ENCODE measurements at places on chromosomes 2 and 18.
A peak's percentile ranks its signal among the peaks of the same experiment; 100 is the strongest.

DNA sequence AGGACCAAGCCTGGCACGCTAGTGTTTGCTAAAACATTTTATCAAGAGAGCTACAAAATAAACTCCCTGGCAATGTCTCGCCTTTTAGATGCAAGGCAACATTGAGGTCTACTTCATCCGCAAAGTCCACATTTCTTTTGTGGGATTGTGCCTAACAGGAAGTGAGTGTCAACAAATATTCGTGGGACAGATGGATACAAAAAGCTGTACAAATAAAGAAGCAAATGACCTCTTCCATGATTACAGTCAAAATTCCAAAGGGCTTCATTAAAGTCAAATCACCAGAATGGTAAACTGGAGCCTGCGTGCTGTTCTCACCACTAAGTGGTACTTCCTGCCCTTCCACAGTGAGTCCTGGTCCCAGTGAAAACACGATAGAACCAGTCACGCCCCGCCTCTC, 40.4 kb downstream of the L3MBTL4 start:
- DNase-seq = peak; percentile 83

GRCh38 chr2:164839914-164840457, 1.6 kb downstream of the COBLL1 start:
- no peak for DNase-seq

- no peak for DNase-seq
These were observed 779 bp upstream of the LYPD6 start for GRCh38 chr2:149329489-149330126.

GRCh38 chr2:156697906-156698305, 261.7 kb downstream of the GPD2 start:
- DNase-seq = no peak

DNA sequence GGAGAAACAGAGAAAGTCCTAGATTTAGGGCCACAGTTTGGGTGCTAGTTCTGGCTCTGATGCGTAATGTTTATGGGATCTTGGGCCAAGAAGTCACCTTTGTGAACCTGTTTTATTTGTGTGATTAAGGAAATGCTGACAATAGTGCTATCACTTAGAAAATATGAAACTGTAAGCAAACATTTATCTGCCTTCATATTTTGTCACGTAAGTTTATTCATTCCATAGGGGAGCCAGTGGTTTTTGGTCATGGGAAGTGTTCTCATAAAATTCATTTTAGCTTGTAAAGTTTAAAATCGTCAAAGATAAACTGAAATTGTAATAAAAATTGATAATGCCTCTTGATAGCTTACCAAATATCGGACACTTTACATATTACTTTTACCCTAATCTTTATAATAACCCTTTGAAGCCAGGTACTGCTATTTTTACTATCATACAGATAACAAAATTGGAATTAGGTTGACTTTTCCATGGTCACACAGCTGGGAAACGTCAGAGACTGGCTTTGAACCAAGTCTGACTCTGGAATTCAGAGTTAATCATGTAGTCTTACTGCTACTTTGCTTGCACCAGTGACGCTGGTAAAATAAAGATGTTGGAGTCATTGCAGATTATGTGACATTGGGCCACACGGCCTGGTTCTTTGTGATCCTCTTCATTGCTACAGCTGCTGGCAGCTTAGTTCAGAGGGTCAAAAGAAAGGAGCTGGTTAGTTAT, 99.7 kb downstream of the ICA1L start:
- DNase-seq = no peak

DNA sequence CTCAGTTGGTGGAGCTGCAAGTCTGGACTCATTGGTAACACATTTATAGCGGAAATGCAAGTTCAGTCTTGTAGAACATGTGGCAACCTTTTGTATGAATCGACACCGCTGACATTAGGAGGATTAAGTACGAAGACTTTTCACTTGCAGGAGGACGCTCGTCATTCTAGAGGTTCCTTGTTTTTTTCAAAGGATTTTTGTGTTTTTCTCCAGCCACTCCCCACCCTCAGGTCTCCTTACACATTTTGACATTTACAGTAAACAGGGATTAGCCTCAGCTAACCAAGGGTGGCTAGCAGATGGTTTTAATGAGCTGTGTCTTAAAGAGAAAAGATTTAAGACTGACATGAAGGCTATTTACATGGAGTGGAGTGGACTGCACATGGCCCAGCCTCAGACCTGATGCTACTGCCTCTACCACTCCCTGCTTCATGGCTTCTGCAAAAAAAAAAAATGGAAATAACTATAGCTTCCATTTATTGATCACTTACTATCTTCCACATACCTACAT, 173.8 kb downstream of the TRIB2 start:
- DNase-seq = no peak

DNA sequence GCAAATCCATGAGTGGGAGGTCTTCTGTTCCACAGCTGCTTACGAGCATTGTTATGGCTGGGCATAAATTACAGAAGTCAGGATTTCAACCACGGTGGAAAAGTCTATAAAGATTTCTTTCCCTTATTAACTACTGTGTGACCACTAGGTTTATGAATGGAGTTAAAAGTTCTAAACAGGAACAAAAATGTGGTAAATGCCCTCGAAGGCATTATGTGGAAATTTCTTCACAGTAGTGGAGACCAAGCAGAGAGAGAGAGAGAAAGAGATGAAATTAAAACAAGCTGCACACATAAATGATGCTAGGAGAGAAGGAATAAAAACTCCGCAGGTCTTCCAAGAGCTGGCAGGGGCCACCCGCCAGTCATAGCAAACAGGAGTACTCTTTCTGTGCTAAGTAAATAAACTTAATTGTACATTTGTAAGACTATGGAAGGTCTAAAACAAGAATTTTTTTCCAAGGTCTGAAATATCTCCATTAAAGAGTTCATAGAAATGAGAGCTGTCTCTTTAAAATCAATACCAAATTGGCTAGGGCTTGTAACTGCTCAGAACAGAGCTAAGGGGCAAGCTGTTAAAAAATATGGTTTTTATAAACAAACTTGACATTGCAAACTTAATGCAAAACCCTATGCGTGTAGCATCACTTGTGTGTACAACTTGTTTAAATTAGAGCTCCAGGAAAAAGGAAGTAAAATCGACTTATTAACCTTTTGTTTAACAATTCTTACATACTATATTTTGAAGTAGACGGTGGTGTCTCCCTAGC, 438.2 kb downstream of the MEIS1 start:
- no peak for DNase-seq

DNA sequence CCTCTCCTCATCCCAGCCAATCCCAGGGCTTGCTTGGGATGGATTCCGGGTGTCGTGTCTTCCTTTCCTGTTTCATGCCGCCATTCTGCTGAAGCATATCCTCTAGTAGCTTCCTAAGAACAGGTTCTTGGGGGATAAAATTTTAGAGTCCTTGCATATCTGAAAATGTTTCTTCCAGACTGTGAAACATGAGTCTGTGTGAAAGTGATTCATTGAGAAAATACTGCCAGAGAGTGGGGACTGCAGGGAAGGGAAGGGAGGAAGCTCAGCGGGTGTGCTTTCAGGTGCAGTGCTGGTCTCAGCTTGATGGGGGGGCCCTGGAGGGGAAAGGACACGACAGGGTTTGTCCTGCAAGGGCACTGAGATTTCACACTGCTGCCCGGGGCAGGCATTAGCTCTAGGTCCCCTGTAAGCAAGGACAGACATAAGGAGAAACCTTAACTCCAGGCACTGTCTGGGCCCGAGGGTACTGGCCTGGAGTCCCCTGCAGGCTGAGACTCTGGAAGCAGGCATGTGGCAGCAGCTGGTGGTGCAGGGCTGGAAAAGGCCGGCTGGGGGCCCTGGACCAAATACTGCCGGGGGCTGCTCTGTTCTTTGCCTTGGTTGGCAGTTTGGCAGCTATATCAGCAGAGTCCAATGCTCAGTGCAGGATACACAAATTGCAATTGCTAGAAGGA, 97.6 kb upstream of the HS6ST1 start:
- no peak for DNase-seq

DNA sequence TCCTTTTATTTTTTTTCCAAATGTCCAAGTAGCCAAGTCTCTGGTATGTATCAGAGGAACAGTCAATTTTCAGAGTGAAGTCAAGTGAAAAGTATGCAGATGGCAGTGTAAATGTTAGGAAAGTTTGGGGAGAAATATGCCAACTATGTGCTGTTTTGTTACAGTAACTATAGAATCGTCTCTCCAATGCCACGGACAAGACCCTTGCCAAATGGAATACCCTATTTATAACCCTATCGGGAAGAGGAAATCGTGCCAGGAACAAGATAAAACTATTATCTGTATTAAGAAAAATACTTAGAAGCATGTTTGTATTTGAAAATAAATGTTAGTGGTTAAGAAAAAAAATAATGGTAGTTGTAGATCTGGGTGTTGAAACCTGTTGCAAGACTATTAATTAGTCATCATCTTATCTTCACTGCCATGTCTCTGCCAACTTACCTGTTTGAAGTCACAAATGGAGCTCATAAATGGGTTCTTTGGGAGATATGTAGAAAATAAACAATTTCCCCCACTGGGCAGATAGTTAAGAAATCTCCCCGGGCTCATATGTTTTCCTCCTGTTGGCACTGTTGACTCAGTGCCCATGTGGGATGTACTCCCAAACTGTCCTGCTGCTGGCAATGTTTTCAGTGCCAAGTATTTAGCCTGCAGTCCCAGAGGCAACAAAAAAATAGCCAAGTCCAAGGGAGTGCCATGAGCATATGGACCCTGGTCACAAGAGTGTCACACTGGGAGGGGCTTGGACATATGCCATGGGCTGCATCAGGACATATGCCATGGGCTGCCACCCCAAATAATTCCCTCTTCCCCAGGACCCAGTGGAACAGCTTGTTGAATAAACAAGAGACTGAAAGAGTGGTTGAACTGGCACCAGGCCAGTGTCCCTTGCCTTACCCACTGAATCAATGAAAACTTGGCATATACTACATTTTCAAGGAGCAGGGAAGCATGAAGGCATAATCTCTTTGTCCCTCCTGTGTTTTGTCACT, 366.9 kb downstream of the OSR1 start:
- DNase-seq = peak; percentile 84

GRCh38 chr2:169977530-169977929, 150.3 kb downstream of the UBR3 start:
- DNase-seq = no peak

GRCh38 chr2:88832311-88832991, 141.0 kb downstream of the RPIA start:
- DNase-seq = no peak

- DNase-seq = no peak
These were observed 510.9 kb downstream of the PARD3B start for GRCh38 chr2:205056151-205056561.

GRCh38 chr2:101706819-101707177, 9.3 kb downstream of the MAP4K4 start:
- no peak for DNase-seq

DNA sequence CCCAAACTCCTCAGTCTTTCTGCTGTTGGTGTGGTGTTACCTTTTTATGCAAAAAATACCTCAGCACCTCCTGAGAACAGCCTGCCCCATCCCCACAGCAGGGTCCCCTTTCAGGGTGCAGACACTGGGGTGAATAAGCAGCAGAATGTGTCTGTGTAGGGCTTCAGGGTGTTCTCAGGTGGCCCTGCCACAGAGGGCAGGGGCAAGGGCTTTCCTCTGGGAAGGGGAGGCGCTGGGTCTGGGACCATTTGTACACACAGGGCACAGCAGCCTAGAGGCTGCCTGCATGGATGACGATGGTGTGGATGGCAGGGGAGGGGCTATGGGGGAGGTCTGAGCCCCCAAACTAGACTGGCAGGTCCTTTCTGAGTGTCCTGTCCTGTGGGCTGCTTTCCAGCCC, 2.6 kb downstream of the HAAO start:
- no peak for DNase-seq

GRCh38 chr2:57947398-57947797, 99.2 kb upstream of the VRK2 start:
- no peak for DNase-seq

GRCh38 chr2:105712166-105712915, 32.4 kb upstream of the NCK2 start:
- no peak for DNase-seq

DNA sequence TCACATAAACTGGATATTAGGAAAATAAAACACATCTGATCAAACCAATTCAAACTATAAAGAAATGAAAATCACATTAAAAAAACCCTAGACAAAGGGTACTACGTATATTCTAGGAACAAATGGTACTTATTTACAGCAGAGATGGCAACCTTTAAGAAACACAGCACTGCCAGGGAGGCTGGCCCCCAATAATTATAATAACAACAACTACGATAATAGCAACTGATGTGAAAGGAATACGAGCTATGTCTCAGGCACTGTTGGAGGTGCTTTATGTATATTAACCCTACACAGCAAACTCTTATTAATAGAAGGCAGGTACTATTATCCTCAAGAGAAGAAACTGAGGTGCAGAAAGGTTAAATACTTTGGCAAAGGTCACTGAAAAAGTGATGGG, 193.9 kb downstream of the NBAS start:
- DNase-seq = no peak

GRCh38 chr2:216692636-216693413, 2.5 kb downstream of the IGFBP5 start:
- peak; percentile 43 for DNase-seq

DNA sequence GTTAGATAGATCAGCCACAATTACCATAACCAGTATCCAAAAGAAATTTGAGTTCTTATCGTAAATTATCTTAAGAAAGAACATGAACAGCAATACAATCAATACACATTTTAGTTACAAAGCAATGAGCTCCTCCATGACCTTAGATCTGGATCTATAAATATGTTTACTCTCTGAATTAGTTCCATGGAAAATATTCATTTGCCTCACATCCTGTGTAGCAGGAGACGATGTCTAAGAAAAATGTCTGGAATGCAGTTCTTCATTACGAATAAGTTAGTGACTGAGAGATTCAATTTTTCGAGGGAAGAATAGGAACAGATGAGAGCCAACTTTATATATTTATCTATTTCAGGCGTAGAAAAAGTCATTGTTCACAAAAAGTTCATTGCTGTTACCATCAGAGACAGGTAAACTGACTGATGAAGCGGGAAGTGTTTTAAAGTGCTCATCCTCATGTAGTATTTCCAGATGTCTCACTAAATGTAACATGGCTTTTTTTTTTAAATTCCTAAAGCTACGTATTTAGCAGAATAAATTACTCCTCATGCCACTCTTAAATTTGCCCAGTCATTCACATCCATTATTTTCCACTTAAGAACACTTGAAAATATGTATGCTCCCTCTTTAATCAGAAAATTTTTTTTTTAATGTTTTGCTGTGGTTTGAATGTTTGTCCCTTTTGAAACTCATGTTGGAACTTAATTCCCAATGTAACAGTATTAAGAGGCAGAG, 106.5 kb upstream of the SCN1A start:
- no peak for DNase-seq

All from NCI-H2081 treated with DMSO at 0.1 percent for 48 hours (cell line).